ENCODE measurements at places on chromosomes 5 and 9.

- DNase-seq = no peak
Measured at GRCh38 chr9:94826044-94826443, 99.5 kb downstream of the AOPEP start.

DNA sequence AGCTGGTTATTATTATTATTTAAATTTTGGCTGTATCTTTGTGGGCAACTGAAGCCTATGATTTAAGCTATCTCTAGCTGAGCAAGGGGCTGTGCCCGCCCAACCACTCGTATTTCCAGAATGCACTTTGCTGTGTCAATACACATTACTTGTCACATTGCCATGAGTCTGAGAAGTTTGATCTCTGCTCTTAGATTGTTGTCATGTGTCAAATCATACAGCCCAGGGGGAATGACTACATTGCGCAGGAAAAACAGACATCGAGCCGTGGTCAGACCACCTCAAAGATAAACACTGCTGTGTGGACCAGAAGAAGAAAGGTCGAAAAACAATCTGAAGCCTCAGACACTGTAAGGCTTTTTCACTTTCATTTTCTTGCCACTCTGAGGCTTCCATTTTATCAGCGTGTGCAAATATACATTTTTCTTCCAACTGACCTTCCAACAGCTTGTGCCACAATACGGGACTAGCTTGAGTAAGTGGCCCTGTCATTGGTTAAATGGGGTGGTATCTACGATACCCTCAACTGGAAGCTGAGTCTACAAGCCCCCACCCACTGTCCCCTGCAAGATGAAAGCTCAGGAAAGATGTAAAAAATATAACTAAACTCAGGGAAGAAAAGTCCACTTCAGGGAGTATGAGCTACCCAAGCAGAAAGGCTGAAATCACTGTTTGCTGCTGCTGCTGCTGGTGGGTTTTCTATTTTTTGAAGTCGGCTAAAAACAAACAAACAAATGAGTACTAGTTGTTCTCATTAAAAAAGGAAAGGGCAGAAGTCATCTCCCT, 603.0 kb downstream of the BNC2 start:
- DNase-seq = no peak

- DNase-seq = no peak
Measured at GRCh38 chr5:56344594-56344993, 111.5 kb upstream of the ANKRD55 start.

GRCh38 chr5:61632064-61632463, 300.0 kb downstream of the ZSWIM6 start:
- no peak for DNase-seq

DNA sequence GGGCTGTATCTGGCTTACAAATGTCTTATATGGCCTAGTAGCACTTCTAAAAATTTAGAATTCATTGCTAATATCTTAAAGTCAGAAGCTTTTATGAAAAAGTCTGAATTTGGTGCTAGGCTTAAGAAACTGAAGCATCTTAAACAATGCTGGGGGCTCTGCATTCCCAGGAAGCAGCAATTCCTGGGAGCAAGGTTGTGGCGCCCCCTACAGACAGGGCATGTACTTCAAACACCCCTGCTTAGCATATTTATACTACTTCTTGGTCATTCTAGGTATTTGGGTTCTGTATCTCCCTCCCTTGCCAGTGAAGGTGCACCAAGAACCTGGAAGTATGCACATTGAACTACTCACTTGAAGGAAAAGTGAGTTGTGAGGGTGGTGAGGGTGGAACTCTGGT, 64.6 kb upstream of the GRIA1 start:
- no peak for DNase-seq

- DNase-seq = no peak
Measured at GRCh38 chr9:18488886-18489285, 14.9 kb downstream of the ADAMTSL1 start.

- DNase-seq = peak; percentile 47
Measured at GRCh38 chr9:127555840-127556820, 55.9 kb upstream of the STXBP1 start.

GRCh38 chr5:55533521-55534435, 986 bp downstream of the PLPP1 start:
- DNase-seq = no peak

GRCh38 chr5:137737349-137738131, 1.7 kb upstream of the KLHL3 start:
- no peak for DNase-seq

DNA sequence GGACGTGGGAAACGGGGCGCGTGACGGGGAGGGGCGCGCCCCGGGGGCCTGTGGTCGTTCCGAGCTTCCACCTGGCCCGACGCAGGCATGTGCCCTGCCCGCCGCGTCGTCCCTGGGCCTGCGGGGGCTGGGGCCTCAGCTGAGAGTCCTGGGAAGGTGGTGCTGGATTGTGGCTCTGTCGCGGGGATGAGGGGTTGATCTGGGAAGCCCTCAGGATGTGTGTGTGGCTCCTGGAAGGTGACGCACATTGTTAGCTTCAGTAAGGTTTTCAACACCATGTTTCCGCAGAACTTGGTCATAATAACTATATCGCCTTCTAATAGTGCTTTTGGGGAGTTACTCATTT, 589.1 kb downstream of the MTRR start:
- DNase-seq = no peak

DNA sequence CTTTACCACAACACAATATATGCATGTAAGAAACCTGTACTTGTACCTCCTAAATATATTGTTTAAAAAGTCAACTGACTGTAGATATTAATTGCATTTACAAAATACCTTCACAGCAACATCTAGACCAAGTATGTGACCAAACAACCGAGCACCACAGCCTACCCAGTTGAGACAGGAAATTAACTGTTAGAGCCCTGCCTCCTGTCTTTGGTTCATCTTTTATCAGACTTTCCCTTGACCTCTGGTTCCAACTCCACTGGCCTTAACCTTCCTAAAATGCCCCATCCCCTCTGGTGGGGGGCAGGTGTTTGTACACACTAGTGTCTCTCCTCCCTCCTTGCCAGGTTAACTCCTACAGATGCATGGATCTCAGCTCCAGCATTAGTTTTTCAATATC, 155.0 kb upstream of the PANK3 start:
- no peak for DNase-seq

DNA sequence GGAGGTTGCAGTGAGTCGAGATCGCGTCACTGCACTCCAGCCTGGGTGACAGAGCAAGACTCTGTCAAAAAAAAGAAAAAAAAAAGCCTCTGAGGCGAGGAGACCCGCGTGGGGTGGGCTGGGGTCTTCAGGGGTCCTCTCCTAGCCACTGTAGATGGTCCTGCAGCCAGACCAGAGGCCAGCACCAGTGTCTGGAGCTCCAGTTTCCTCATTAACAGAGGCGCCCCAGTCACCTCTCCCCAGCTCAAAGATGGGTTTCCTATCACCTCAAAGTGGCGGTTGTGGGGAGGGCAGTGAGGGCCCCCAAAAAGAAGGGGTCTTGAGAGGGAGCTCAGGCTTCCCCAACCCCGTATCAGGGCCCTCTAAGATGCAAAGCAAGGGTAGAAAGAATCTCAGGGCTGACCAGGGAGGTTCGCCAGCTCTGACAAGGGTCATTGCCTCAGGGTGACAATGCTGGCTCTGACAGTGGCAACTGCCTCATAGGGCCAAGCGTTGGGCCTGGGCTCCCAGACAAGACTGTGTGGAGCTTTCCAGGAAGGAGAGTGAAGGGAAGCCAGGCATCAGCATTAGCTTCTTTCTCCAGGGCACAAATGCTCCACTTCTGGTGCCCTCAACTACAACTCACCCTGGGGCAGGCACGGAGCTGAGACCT, 15.0 kb downstream of the STK10 start:
- DNase-seq = no peak

DNA sequence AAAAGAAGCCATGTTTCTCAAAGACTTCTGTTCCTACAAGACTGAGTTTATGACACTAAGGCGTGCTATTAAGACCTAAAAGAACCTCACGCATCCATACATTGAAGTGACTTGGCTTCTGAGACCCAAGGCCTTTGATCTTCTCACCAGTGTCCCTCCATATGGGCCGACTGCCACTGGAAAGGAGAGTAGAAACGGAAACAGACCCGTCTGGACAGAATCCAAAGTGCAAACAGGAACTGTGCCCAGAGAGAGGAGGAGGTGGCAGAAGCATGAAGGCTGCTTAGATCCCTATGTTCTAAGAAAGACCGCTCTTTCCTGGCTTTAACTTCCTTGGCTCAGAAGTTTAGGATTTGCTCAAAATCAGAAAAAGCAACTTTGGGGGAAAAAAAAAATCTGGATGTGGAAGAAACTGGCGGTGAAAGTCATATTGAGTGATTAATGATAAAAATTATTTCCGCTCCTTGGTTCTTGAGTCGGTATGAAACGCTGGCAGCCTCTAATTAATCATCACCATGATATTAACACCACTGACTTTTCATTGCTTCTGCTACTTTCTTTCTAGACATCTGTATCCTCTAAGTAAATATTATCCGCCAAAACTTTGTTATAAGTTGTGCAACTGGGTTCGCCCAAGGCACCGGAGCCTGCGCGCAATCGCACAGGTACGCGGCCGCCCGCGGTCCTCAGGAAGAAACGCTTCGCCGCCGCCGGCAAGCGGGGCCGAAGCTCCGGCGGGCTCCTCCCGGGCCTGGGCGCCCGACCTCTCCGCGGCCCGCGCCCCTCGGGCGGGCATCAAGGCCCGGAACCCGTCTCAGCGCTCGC, 726 bp downstream of the DAP start:
- peak; percentile 6 for DNase-seq

DNA sequence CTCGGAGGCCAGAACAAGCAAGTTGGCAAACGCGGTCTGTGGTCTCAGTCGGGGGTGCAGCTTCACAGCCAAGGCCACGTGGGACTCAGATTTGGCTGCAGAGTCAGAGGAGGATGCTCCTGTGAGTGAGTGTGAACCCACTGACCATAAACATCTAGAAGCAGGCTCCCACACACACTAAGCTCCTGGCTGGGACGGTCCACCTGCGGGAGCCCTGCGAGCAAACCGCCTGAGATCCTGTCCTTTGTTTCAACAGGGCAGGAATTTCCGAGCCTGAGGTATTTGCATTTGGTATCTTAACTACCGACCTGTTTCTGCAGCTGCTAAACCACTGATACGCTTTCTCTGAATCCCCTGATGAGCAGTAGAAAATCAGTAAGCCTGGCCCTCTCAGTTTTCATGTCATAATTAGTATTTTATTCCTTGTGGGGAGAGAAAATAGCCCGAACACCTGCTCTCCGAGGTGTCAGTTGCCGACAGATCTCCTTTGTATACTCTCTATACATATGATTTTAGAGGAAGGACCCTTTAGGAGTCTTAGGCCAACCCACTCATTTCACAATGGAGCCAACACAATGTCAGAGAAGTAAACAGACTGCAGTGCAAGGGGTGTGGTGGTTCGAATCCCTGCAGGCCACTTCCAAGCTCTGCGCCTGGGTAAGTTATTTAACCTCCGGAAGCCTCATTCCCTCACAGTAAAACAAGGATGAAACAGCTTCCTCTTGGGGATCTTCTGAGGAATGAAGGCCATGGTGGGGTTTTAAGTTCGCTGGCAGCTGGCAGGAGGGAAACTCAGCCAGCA, 40.9 kb upstream of the PWWP2A start:
- no peak for DNase-seq

DNA sequence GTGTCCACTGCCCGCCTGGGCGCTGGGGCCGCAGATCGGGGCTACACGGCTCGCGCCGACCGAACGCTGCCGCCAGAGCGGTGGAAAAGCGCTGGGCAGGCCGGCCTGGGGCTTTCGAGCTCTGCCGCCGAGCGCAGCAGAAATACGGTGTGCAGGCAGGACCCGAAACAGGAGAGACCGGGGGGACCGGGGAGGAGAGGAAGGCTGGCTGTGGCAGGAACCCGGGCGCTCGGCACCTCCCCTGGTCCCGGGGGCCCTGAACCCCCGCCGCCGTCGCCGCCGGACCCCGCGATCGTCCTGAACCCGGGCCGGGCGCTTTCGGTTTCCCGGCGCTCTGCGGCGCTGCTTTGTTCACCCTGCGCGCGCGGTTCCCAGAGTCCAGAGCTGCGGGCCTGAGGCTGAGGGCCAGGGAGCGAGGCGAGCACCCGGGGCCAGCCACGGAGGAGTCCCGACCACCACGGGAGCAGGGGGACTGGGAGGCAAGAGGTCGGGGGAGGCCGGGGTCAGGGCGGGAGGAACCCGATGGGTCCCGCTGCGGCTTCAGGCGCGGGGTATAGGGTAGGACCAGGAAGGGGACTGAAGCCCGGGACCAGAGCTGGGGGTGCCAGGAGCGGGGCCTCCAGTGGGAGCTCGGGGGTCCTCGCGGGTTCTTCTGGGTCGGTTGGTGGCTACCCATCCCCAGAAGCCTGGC, 12.0 kb downstream of the IRX2 start:
- no peak for DNase-seq

DNA sequence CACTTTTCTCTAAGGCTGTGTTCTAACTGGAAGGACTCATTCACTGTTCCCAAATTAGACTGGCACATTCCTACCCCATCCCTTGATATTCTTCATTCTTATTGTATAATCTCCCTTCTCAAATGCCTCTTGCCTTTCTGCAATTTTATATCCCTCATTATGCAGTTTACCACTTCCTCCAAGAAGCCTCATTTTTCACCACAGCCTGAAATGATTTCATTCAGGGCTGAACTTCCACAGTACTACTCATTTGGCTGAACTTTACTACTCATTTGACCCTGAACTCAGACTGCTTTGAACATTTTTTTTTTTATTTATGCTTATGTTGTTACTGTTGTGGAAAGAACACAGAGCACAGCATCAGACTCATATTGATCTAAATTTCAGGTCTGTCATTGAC, 32.7 kb downstream of the GRIA1 start:
- no peak for DNase-seq

DNA sequence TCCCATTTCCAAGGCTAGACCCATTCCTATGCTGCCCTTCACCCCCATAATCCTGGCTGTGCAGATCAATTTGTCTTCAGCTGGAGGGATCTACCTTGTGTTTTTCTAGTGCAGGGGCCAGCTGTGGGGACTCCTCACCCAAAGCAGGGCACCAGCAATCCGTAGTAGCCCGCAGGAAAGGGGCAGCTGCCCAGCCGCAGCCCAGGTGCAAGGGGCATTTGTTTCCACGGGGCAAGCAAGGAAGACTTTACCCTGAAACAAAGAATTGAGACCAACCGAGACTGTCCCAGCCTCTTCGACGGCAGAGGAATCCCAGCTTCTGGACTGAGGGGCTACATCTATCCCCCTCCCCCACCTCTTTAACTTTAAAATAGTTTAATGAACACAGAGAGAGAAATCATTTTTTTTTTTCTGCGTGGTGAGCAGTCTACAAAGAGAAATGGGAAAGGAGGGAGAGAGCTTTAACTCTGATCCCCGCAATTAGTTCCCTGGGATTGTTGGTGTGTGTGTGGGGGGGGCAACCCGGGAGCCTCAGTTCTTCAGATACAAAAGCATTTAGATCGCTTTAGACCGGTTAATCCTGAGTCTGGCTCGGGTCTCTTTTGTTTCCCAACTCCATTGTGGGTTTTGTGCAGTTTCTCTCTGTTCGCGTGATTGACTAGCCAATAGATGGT, 10.6 kb upstream of the LHX2 start:
- no peak for DNase-seq

- no peak for DNase-seq
Measured at GRCh38 chr9:137267933-137268355, 9.6 kb upstream of the TOR4A start.

DNA sequence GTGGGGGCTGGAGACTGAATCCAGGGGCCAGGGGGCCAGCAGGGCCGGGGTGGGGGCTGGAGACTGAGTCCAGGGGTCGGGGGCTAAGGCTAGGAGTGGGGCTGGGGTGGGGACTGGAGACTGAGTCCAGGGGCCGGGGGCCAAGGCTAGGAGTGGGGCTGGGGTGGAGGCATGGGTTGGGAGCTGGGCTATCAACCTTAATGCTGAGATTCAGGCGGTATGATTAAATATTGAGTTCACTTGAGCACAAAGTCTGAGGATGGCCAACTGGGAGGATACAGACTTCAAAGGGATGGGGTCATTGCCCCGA, 17.0 kb upstream of the LRRC14B start:
- DNase-seq = no peak

GRCh38 chr9:88776717-88777497, 214.4 kb upstream of the S1PR3 start:
- no peak for DNase-seq
